ENCODE measurements at places on chromosomes 5 and 9.
A peak's percentile ranks its signal among the peaks of the same experiment; 100 is the strongest.

DNA sequence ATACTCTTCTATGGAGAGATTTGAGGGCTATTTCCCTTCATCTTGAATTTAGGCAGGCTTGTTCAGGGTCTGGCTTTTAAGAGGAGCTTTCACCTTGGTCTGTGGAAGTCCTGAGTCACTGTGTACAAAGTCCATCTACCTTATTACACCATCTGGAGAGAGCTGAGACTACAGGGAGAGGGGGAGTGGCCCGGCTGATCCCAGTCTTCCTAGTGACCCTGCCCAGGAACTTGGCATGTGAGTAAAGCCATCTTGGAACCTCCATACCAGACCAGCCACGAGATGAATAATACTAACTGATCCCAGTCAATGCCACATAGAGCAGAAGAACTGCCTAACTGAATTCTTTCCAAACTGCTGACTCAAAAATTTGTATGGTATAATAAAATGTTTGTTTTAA lies 8.4 kb upstream of the IL6ST start:
- DNase-seq: no peak

DNA sequence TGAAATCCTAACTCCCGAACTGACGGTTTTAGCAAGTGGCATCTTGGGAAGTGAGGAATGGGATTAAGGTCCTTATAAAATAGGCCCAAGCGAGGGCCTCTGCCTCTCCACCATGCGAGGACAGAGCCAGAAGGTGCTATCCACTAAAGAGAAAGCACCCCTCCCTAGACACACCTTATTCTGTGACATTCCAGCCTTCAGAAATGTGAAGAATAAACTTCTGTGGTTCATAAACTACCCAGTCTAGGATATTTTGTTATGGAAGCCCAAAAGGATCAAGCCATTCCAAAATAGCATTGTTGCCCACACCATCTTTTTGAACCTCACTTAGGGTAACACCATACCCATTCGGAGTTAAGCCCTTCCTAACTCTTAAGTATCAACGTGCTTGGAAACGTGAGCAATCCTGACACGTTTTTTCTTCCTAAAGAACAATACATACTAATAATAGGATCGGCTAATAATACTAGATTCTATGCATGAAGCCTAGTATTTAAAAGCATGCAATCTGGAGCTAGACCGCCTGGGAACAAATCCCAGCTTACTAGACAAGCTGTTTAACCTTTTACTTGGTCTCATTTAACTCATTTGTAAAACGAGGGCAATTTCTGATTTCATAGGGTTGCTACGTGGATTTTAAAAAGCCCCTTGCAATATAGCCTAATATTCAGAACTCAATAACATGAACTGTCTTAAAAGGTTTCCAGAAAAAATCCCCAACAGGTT lies 1.1 kb upstream of the SMC2 start:
- DNase-seq: no peak

GRCh38 chr9:36141288-36141687 lies 4.8 kb downstream of the GLIPR2 start:
- DNase-seq: no peak

DNA sequence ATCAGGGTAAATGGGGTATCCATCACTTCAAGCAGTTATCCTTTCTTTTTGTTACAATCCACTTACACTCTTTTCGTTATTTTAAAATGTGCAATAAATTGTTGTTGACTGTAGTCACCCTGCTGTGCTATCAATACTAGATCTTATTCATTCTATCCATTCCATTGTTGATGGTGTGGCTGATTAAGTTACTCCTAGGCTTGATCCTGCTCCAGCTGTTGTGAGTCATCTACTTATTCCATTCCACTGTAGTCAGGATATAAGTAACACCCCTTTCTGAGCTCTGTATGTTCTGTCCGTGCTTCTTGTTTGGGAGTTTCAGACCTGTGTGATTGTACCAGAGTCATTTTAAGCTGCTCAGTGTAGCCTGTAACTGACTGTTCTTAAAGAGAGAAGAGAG lies 122.5 kb upstream of the RUSC2 start:
- DNase-seq: no peak

GRCh38 chr5:57117596-57117995 lies 56.3 kb upstream of the GPBP1 start:
- DNase-seq: peak; percentile 71

DNA sequence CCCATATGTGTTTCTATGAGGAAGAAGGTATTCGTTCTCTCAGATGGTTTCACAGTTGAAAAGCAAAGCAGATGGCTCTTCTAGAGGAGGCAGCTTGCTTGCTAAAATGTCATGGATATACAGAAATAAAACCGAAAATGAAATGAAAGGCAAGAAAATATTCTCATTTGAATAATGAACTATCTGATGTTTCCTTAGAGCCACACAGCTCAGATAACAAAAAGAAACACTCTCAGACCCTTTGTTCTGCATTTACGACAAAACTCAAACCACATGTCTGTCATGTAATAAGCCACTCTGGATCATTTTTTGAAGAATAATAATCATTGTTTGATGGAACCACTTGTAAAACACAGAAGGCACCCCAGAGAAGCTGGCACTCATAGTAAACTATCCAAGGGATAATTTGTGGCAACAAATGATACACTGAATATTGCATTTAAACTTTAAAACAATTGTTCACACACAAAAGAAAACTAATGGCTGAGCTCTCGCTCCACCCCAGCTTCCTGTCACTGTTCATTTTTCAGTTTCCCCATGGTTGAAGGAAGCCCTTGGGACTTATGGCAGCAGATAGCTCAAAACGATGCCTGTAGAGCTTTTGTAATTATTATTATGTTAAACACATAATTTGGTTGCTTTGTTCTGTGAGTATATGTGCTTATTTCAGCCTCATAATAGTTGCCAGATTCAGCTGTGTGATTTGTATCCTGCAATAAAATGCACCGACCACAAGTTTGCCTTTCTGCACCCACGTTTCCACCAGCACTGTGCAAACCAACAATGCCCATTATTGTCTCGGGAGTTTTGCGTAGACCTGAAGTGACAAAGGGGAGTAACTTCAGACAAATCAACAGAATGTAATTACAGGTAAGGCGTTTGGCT lies 256.0 kb downstream of the TMEM167A start:
- no peak for DNase-seq

- DNase-seq: no peak
Measured at GRCh38 chr5:141680178-141680577, 1.9 kb downstream of the ARAP3 start.

- no peak for DNase-seq
Measured at GRCh38 chr5:177085985-177086653, 596 bp upstream of the FGFR4 start.

GRCh38 chr9:102445181-102445747 lies 549.9 kb upstream of the CYLC2 start:
- DNase-seq: no peak
